ENCODE measurements at places on chromosomes 5 and 9.

GRCh38 chr5:78628270-78628992 lies 20.1 kb downstream of the LHFPL2 start:
- DNase-seq = no peak

GRCh38 chr5:85334-85995 lies 6.5 kb upstream of the PLEKHG4B start:
- DNase-seq = no peak

- DNase-seq = no peak
These were observed 90.5 kb downstream of the ADAMTS2 start for GRCh38 chr5:179254638-179255271.

DNA sequence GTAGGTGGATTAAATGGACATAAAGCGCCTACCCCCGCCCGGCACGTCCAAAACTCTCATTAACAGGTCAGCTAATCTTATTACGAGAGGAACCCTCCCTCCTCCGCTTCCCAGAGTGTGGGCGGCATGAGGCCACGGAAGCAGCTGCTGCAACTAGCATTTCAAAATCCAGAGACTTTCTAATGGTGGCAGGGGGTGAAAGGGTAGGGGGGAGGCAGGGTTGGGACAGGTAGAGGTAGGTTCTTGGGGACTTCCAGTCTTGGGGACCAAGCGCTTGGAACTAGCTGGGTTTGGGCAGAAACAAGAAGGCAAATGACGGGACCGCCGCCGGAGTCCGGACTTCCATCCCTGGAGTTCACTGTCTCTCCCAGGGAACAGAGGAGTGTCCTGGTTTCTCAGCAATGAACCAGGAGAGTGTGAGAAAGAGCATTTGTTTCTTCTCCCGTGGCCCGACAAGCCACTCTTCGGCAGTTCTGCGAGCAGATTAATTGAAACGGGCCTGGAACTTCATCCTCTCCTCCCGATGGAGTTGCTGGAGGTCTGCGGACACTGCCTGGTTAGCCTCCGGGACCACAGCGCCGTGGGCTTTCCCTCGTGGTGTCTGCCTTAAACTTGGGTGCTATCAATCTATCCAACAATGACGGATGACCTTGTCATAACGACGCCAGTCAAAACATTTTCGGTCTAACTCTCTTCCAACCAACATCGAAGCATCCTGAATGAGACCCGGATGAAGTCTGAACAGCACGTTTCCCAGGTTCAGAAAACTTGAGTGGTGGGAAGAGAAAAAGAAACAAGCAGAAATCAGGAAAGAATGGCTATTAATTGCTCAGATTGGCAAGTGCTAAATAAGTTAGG lies 1.6 kb upstream of the PRDM6 start:
- no peak for DNase-seq

DNA sequence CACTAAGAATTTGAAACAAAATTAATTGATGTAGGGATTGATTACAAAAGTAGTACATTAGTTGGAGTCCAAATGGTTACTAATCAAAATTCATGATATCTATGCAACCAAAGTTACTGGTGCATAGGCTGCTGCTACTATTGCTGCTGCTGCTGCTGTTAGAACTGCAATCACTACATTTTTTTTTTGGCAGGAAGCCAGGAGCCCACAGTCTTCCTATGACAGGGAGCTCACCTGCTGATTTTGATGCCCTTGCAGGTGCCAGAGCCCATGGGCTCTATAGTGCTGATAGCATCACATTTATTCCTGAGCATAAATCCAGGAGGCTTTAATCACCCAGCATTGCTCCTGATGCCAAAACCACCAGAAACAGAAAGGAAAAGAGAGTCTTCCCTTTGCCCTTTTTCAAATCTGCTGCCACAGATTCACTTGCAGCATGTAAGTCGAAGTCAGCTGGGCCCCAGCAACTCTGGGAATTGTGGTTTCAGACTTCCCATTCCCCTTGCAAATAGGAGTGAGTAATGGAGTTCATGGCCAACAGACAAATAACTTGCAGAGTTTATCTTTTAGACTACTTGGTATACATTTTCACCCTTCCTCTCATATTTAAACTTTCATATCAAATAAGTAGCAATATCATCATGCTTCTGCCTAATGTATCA lies 17.6 kb downstream of the SLCO6A1 start:
- DNase-seq = no peak

DNA sequence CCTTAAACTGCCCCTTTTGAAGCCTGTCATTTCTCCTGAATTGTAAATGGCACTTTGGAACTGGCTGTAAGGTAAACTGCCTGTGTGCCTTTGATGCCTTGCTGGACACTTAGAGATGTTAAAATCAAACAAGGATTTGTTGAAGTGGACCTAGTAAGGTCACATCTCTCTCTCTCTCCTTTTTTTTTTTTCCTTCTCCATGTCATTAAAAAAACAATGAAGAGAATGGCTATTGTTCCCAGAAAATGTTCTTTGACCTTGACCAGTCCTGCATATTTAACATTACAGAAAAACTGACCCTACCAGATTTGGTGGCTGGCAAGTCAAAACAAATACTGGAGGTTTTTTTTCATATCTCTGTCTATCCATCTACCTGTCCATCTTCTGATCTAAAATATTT lies 2.9 kb upstream of the DAB2 start:
- DNase-seq = no peak

DNA sequence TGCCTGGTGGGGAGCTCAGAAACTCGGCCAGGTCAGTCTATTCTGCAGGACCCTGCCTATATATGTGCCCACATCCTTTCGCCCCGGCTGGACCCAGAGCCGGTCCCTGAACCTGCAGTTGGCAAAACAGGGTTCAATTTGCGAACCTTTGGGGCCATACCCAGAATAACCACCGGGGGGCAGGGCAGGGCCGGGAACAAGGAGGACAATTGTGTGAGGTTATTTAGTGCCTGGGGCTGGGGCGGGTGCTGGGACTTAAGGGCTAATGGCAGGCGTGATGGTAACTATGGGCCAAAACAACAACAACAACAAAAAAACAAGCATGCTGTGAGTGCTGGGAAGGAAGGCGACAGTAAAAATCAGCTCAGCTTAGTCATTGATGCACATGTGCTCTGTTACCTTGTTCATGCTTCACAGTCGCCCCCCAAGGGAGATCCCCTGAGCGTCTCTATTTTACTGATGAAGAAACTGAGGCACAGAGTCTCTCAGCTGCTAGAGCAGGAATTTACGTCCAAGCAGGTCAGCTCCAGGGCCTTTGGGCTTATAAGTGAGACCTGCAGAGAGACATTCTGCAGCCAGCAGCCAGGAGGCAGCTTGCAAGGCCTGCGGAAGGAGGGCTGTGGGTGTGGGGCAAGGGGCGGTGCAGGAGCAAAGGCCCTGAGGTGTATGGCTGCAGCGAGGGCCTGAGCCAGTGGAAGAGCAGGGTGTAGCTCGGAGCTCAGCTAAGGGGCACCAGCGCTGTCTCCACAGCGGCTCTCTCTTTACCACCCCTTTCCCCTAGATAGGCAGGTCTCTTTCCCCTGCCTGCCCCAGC lies 106.0 kb downstream of the PHF2 start:
- no peak for DNase-seq

DNA sequence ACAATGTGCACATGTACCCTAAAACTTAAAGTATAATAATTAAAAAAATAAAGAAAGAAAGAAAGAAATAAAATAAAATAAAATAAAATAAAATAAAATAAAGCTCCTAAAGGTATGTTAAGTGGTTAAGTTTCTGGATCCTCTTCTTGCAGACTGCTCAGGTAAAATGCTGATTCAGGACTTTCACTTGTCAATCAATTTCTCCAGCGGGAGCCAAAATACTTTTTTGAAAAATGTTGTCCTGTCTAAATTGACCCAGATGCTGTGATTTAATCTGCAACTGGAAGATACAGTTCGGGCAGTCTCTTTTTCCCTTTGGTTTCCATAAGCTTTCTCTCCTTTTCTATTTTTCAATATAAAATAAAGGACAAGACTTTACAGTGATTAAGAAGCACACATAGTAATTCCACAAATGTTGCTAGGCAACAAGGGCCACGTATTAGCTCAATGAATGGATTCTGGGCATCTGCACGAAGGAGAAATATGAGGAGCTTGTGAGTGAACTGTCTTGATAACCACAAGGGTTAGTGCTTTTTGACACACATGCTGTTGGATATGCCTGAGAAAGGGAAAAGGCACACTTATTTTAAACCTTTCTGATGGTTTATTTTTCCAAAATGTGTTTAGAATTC lies 38.6 kb downstream of the HTR4 start:
- DNase-seq = no peak

DNA sequence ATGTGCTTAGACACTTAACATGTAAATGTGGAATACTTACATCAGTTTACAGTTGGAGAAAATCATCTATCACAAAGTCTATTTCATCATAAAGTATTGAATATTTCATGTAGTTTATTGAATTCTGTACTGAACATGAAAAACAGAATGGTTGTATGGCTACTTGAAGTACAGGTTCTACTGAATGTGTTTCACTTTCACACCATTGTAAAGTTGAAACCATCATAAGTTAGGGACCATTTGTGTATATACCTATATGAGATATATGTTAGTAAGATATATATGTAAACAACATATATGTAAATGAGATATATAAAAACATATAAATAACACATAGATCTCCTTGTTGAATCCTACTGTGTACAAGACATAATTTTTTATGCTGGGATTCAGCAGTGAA lies 63.0 kb upstream of the TAF11L2 start:
- no peak for DNase-seq

- DNase-seq = no peak
These were observed 262.7 kb downstream of the YTHDC2 start for GRCh38 chr5:113776168-113776567.

GRCh38 chr5:32331217-32331934 lies 18.6 kb upstream of the MTMR12 start:
- no peak for DNase-seq
